ENCODE measurements at places on chromosomes 1 and 21.

- DNase-seq = no peak
Measured at GRCh38 chr21:25297117-25297516, 310.2 kb downstream of the MRPL39 start.

DNA sequence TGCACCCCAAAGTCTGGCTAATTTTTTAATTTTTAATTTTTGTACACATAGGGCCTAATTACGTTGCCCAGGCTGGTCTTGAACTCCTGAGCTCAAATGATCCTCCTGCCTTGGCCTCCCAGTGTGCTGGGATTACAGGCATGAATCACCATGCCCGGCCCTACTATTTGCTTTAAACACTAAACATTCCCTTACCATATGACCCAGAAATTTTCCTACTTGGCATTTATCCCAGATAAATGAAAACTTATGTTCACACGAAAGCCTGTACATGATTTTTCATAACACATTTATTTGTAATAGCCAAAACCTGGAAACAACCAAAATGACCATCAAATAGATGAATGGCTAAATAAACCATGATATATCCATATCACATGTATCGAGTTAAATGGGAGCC is 35.8 kb downstream of the NDUFS5 start:
- DNase-seq = no peak

DNA sequence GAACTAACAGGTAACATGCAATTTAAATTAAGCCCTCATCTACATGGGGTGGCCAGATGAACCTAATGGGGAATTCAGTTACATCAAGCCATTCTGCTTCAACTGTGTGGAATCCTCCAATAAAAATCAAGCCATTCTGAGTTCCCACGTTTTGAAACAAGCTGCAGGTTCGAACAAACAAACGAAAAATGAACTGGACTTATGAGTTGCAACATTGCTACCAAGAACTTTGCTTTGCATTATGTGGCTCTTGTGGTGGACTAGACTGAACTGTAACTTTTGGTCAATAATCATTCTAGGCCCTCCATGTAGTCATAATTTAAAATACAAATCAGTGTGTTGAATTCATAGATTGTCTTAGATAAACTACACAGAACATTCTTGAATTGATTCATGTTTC is 517.2 kb downstream of the PTBP2 start:
- DNase-seq = no peak

- no peak for DNase-seq
Measured at GRCh38 chr1:115159958-115160357, 70.7 kb upstream of the TSPAN2 start.

DNA sequence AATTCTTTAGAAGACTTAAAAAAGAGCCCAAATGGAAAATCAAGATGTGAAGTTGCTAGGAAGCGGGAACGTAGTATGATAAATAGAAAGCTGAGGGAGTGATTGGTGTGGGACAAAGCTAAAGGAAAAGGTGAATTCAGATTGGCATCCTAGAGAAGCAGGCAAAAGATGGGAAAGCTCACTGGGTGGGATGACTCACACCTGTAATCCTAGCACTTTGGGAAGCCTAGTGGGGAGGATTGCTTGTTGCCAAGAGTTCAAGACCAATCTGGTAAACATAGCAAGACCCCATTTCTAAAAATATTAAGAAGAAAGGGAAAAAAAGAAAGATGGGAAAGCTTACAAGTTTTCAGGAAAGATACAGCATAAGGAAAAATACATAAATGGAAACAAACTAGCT is 1.8 kb downstream of the MRPS21 start:
- DNase-seq = no peak

- no peak for DNase-seq
Measured at GRCh38 chr1:111961016-111961415, 28.5 kb downstream of the KCND3 start.

- no peak for DNase-seq
Measured at GRCh38 chr1:159429074-159429861, 2.7 kb upstream of the OR10J4 start.

DNA sequence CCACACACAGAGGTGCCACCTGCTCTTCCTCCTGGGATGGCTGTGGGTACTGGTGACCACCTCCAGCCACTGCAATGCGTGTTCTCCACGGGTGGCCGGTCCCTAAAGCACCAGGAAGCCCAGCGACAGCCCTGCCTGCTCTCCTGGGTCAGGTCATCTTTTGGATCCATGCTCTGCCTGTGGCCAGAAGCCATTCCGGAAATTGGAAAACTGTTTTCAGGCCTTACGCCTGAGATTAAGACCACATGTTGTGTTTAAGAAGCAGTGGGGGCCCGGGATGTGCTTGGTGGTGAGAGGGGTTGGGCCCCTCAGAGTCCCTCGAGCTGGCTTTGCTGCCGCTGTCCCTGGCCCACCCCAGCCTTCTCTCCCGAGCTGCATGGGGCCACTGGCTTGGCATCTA is 150.8 kb downstream of the PEX14 start:
- no peak for DNase-seq

DNA sequence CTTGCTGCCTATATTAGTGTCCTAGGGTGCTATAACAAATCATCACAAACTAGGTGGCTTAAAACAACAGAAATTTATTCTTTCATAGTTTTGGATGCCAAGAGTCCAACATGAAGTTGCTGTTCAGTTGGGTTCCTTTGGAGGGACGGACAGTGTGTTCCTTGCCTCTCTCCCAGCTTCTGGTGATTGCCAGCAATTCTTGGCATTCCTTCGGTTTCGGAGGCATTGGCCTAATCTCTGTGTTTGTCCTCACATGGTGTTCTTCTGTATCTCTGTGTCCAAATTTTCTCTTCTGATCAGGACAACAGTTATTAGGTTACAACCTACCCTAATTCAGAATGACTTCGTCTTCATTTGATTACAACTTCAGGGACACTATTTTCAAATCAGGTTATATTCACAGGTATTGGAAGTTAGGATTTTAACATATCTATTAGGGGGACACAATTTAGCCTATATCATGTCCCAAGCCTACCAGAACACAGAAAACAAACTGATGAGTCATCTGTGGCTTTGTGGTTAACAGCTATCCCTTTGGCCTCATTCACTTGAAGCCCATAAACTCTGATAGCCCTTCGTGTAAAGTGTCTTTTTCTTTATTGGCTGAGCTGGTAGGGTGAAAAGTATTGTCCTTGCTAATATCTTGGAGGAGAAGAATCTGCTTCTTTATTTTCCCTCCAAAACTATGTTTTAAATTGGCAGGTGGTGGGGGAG is 83.2 kb upstream of the PAPPA2 start:
- no peak for DNase-seq

- no peak for DNase-seq
Measured at GRCh38 chr1:21396516-21396915, 43.4 kb upstream of the NBPF3 start.

DNA sequence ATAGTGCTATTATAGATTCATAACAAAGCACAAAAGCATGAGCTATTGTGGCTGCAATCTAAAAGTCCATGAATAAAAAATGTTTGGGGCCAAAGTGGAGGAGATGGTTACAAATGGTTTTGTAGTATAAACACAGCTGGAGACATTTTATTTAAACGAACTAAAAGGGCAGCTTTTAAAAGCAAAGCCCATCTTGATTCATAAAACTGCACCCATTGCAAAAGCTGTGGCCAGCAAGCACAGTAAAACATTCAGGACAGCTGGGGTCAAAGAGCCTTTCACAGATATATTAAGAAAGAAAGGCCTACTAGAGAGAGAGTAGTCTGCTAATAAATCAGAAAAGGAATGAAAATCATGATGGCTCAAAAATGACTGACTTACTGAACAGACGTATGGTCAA is 520.8 kb downstream of the NUF2 start:
- DNase-seq = no peak

GRCh38 chr1:46942086-46942485 is 810 bp upstream of the CYP4A11 start:
- no peak for DNase-seq

- no peak for DNase-seq
Measured at GRCh38 chr1:52637946-52638345, 5.0 kb downstream of the SHISAL2A start.

DNA sequence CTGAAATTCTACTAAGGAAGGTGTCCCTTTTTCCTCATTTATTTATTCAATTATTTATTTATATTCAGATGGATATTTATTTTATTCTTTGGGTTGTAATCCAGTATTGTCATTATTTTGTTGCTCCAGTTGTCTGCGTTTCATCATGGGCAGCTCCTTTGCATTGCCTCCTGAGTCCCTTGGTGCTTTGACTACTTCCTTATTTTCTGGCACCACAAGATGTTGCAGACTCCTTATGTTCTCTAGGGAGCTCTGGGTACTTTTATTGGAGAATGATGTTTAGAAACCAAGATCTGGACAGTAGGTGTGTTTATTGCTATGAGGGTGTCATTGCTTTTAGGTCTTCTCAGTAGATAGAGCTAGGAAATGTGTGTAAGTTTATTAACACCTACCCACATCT is 59.9 kb upstream of the ERRFI1 start:
- DNase-seq = no peak

GRCh38 chr1:105641407-105641806 is 1415.1 kb upstream of the PRMT6 start:
- DNase-seq = no peak

- DNase-seq = no peak
Measured at GRCh38 chr1:22285549-22286396, 142.9 kb upstream of the WNT4 start.

GRCh38 chr1:230422221-230422981 is 3.7 kb downstream of the PGBD5 start:
- no peak for DNase-seq

- DNase-seq = peak; percentile 24
Measured at GRCh38 chr1:83999316-83999819, 436 bp upstream of the TTLL7 start.

GRCh38 chr21:42495765-42496119 is 282 bp downstream of the RSPH1 start:
- no peak for DNase-seq

DNA sequence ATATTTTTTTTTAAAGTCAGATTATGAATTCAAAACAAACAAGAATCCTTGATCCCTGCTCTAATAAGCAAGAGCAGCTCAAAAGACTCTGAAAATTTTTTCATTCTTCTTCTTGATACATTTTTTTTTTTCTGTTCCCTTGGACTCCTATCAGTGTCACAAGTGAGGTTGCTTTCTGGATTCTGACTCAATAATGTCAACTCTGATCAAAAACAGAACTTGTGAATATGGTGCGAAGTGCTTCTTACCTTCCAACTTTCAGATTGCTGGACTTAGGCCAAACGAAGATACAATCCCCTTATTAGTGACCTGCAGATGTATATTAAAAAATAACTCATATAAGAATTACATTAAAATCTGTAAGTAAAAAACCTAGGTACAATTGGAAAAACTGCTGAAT is 136.1 kb downstream of the GPATCH2 start:
- no peak for DNase-seq

DNA sequence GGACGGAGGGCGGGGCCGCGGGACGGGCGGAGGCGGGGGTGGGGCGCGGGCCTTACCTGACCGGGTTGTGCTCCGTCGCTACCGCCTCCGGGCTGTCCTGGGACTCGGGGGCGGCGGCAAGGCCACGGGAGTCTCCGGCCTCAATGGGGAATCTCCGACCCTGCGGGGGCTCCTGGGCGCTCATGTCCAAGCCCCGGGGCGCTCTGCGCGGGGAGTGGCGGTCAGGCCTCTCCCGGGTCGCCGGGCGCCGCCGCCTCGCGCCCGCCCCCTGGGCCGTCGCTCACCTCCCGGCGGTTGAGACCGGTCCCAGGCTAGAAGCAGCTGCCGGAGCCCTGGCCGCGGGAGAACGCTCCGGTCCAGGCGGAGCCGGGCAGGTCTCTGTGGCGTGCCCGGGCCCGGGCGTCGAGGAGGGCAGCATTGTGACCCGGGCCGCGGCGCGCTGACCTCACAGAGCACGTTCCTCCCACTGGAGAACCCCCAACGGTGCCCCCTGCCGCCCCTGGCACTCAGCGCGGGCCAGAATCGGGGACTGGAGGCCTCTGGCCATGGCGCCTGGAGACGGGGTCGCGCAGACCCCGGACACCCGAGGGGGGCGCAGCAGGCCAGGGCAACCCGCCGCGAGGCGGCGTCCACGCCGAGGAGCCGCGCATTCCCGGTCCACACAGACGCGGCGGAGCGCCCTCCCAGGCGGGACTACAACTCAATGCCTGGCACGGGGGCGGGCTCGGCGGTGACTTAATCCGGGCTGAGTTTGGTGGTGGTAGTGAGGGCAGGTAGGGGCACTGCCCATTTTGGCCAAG is 411 bp downstream of the FAM229A start:
- no peak for DNase-seq

Measured in stimulated activated CD4-positive, alpha-beta T cell treated with anti-CD3 and anti-CD28 coated beads, Interleukin-1b, Interleukin-23, amount 100 ng/mL, for 1 hour (primary cell).